ENCODE measurements at places on chromosomes 1 and 21. TPM values are rescaled to one million over a fixed set of nuclear protein-coding genes. Genes with fewer than 3 reads are reported as not detected.

FAM151A gene
- 0.29 TPM for total RNA-seq

TEX35 gene
- not detected for total RNA-seq

NKAIN1 gene
- total RNA-seq: 1.1 TPM

GJB4 gene
- total RNA-seq: 0.13 TPM

PLA2G2D gene
- total RNA-seq: not detected
